A549 treated with Mapracorat at 1 μM for 4 hours (cell line): ENCODE measurements at places on chromosomes 2 and 18. TPM values are rescaled to one million over a fixed set of nuclear protein-coding genes. Genes with fewer than 3 reads are reported as not detected.

Gene MAP2
- total RNA-seq, result 0.74 to 1.9 TPM (median 1.4 TPM) in 5 replicates

Gene CCDC141
- total RNA-seq, result not detected in 5 replicates

Gene CDKL4
- not detected in 5 replicates for total RNA-seq

Gene RGPD8
- 1.6 to 4.1 TPM (median 3.3 TPM) in 5 replicates for total RNA-seq

Gene CD28
- total RNA-seq, result not detected in 5 replicates

Gene GCKR
- 0.12 to 0.36 TPM (median 0.32 TPM) in 3 of 5 replicates, not detected in the others for total RNA-seq

Gene PLGLB1
- total RNA-seq, result 0.48 to 1.1 TPM (median 0.71 TPM) in 4 of 5 replicates, not detected in the other

Gene CLEC4F
- total RNA-seq, result not detected in 5 replicates

Gene STK39
- total RNA-seq, result 14.1 to 19.6 TPM (median 18.0 TPM) in 5 replicates

Gene FAP
- 0.15 TPM in 1 of 5 replicates, not detected in the others for total RNA-seq
